ENCODE measurements at places on chromosomes 7 and 10.

DNA sequence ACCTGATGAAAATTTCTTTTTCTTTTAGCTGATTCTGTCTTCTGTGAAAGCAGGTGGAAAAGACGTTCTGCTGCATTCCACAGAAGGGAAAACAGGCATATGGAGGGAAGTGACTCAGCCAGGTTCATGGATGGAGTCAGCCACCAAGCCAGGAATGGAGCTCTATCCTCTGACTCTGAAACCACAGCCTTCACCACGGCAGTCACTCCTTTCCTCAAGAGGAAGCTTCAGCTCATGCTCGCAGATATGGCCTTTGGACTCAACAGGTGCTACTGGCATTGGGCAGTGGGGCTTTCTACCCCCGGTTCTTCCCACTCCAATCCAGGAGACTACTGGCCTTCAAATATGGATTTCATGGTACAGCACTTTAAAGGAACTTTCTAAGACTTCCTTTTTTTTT is 11.5 kb upstream of the PLAU start:
- DNase-seq, result no peak

- DNase-seq, result no peak
Observed at GRCh38 chr7:156257904-156258303, 382.7 kb upstream of the RNF32 start.

DNA sequence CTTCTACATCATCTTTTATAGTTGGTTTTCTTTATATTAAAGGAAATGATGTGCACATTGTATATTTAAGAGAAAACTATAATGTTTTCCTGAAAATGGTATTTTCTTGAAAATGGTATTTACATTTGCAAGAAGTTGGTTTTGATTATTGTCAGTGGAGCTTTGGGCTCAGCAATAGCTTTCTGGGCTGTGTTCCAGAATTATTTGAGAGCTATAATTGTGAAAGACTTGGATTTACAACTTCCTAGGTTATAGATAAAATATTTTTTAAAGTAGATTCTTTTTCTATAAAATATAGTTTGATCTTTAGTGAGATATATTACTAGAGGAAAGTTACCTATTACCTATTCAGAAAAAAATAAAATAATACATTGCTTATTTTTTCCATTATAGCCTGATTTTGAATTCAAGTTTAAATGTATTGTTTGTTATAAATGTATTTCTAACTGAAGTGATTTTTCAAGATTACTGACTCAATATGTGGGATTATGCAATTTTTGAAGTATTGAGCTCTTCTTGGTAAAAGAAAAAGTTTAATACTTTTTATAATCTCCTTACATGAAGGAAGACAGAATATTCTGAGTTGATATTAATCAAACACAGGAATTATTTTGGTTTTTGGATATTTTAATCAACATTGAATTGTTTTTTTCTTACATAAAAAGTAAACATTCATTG is 20.2 kb downstream of the GNAI1 start:
- DNase-seq, result no peak

DNA sequence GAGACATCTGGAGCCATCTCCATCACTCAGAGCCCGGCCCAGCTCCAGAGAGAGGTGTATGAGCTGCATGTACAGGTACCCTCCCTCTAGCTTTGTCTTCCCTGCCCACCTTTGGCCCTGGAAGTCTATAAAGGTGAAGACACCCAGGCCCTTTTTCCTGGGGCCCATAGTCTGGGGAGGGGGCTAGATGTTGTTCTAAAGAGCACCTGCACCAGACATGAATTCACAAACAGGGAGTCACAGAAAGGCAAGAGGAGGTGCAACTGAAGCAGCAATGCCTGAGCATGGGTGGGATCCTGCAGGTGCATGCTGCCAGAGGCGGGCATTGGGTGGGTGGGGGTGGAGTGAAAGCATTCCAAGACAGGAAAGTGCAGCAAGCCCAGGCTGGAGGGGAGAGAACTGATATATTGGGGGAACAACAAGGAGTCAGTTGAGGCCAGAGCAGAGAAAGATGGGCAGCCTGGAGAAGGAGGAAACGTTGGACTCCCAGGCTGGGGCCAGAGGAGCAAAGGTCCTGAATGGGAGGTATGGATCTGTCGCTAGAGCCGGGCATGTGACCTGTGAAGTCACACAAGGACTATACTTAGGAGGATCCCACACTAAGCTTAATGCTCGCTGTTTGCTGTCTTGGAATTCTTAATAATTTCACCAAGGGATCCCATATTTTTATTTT is 11.7 kb downstream of the CDHR1 start:
- DNase-seq, result no peak

DNA sequence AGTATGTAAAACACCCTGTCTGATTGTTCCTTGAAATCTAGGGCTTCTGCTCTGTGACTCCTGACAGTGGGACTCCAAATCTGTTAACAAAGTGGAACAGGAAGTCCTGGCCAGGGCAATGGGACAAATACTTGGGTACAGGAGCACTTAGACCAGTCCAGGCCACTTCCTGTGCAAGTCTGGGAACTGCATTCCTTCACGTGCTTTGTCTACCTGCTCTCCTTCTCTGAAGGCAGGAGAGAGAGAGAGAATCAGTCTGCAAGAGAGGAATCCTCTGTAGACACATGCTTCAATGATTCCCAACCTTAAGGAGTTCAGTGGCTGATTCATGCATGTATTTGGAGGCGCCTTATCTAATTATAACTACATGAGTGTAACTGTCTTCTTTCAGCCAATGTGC is 530.2 kb downstream of the GATA3 start:
- DNase-seq, result no peak

- no peak for DNase-seq
Observed at GRCh38 chr10:133151543-133151972, 8.5 kb upstream of the KNDC1 start.

- DNase-seq, result no peak
Observed at GRCh38 chr10:86291616-86292340, 74.8 kb downstream of the GRID1 start.

DNA sequence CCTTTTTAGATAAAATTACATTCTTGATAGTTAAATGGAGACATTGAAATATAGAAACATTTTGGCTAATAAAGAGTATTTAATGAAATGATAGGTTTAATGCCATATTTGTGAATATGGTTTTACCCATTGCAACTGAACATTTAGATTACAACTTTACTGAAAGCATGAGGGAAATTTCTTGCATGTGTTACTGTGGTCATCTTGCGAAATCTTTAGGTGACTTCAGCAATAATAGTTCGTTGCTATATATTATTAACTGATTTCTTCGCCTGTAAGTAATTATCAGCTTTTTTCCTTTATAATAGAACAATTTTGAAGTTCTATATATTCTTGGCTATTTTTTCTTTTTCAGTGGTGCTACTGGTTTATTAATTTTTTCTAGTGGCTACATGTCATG is 83.2 kb downstream of the MLLT10 start:
- DNase-seq, result no peak

- DNase-seq, result no peak
Observed at GRCh38 chr10:104895981-104896380, 254.9 kb downstream of the SORCS3 start.

GRCh38 chr10:78278058-78278404 is 244.4 kb downstream of the RPS24 start:
- no peak for DNase-seq

- DNase-seq, result no peak
Observed at GRCh38 chr10:129877773-129878371, 86.2 kb downstream of the EBF3 start.

DNA sequence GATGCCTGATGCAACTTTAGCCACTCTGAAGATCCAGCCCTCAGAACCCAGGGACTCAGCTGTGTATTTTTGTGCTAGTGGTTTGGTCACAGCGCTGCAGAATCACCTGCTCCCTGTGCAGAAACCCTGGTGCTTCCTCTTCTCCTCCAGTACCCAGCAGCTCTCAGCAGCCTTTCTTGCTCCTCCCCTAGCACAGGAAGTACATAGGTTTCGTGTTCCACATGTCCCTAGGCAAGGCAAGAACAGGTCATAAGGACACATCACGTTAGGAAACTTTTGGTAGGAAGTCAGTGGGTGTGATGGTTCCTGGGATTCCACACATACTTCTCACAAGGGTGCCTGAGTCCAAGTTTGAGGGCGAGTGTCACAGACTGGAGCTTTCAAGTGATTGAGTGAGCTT is 167.9 kb upstream of the PRSS1 start:
- DNase-seq, result no peak

- DNase-seq, result no peak
Observed at GRCh38 chr10:52874581-52874980, 102.0 kb upstream of the MBL2 start.

- no peak for DNase-seq
Observed at GRCh38 chr10:113820507-113820906, 33.4 kb downstream of the DCLRE1A start.

GRCh38 chr7:158837790-158838637 is 8.7 kb upstream of the ESYT2 start:
- no peak for DNase-seq

DNA sequence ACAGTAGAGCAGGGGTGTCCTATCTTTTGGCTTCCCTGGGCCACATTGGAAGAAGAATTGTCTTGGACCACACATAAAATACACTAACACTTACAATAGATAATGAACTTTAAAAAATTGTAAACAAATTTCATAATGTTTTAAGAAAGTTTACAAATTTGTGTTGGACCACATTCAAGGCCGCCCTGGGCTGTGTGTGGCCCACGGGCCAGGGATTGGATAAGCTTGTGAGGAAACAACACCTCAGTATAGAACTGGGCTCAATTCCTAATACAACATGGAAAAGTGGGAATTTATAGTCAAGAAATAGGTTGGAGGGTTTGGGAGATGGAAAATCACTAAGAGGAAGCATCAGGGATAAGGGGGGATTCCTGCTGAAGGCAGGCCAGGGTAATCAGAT is 17.7 kb downstream of the ZNF277 start:
- DNase-seq, result no peak

DNA sequence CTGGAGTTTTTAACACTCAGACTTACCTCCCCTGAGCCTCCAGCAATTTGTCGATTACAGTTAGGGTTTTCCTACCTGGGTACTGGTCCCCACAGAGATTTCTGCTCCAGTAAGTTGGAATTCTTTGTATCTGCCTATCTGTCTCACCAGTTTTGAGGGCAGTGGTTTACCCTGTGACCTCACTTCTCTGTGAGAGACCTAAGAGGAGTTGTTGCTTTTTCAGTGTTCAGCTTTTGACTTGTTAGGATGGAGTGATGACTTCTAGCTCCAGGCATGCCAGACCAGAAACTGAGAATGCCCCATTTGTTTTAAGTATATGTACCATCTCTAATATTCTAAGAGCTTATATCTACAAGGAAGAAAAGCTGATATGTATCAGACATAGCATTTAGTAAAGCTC is 42.9 kb downstream of the CSGALNACT2 start:
- no peak for DNase-seq

DNA sequence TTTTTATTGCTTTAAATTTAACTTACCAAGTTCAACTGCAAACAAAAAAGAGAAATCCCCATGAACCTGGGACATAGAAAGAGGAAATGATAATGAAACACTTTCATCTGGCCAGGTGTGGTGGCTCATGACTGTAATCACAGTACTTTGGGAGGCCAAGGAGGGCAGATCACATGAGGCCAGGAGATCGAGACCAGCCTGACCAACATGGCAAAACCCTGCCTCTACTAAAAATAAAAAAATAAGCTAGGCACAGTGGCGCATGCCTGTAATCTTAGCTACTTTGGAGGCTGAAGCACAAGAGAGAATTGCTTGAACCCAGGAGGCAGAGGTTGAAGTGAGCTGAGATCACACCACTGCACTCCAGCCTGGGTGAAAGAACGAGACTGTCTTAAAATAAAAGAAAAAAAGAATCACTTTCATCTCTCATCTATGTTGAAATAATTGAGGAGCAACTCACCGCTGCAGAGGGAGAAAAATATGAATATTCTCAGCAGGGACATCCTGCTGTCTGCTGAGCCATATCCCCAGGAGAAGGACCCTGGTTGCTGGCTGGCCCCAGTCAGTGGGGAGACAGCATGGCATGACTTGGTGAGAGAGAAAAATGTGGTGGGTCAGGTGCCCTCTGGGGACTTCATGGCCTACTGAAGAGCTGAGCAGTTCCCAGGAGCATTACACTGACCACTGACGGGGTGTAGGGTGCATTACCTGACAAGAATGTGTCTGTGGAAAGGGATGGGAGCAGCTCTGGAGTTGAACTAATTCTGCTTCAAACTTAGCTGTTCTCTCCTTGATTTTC is 22.8 kb upstream of the TARP start:
- DNase-seq, result no peak

GRCh38 chr10:71584902-71585563 is 134.5 kb downstream of the C10orf105 start:
- DNase-seq, result no peak

DNA sequence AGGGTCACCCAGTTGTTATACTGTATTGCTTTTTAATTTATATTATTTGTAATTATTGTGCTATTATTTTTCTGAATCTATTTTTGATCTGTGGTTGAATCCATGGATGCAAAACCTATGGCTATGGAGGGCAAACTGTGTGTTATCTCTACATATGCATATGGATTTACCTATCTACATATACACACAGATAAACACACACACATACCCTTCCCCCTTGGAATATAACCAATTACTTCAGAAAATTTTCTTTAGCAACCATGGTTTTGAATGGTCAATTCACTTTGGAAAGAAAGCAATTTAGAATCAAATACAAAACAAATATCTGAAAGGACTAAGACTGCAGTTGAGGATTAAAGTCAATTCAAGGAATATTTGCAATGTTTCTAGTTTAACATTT is 39.1 kb downstream of the MTPN start:
- no peak for DNase-seq

DNA sequence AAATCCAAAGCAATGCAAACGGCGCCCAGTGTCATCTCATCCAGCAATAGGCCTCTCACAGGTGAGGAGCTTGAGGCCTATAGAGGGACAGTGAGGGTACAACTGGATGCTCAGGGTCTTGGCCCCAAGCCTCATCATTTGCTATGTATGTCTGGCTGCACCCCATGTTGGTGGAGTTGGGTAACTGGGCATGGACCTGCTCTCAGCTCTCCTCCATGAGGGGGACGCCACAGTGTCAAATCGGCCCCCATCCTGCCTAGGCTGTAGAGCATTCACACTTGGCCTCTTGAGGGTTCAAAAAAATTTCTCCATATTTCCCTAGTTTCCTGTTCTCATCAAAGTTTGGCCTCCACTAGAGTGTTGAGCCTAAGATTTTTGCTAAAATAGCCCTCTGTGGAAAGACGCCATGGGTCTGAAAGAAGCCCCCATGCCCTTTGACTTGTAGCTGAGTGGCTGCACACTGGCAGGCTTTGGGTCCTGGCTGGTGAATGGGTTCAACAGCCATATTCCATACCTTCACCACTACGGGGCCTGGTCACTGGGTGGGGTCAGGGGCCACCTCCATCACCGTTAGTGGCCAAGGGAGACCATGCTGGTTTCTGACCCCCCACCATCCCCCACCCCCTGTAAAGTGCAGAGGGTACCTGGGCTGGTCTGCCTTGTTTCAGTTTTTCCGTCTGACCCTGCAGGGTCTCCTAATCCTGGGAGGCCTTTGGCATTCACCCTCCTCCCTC is 132.3 kb upstream of the TBX20 start:
- no peak for DNase-seq

All from HuH-7.5 (cell line).